ENCODE measurements at places on chromosomes 2 and 18. TPM values are rescaled to one million over a fixed set of nuclear protein-coding genes. Genes with fewer than 3 reads are reported as not detected.

DNA sequence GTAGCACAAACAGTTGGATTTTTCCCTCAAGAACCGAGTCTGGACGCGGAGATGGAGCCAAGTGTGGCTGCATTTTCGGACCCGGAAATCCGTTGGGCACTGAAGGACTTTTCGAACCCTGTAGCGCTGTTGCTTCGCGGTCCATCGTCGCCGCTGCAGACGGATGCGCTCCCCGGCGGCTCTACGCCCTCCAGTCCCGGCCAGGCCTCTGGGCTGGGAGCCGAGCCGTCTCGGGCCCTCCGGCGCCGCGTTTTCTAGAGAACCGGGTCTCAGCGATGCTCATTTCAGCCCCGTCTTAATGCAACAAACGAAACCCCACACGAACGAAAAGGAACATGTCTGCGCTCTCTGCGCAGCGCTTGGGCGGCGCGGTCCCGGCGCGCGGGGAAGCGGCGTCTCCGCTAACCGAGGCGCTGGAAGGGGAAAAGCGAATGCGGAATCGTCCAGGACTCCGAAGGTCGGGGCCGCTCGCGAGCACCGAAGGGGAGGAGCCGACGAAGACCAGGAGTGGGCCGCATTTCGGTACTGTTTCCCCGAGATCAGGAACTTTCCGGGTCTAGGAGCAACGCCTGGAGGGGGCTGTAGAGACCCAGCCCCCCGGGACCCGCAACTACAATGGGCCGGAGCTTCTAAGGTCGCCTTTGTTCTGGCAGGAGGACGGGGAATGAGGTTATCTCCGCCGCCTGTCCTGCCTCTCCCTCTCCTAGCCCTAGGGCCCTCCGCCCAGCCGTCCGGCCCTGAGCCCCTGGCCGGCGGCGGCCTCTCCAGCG lies 3.2 kb downstream of the EMX1 start:
- DNase-seq = peak; percentile 43

The HNRNPA3 gene
- 292 TPM for total RNA-seq

GRCh38 chr2:24863641-24864040 lies 56.4 kb downstream of the ADCY3 start:
- DNase-seq = no peak

- no peak for DNase-seq
These were observed 51.9 kb downstream of the SLC16A14 start for GRCh38 chr2:230016844-230017243.

The NAT8 gene
- total RNA-seq = not detected

GRCh38 chr2:203596183-203596582 lies 61.1 kb upstream of the RAPH1 start:
- DNase-seq = no peak

The PLB1 gene
- total RNA-seq = 0.50 TPM

DNA sequence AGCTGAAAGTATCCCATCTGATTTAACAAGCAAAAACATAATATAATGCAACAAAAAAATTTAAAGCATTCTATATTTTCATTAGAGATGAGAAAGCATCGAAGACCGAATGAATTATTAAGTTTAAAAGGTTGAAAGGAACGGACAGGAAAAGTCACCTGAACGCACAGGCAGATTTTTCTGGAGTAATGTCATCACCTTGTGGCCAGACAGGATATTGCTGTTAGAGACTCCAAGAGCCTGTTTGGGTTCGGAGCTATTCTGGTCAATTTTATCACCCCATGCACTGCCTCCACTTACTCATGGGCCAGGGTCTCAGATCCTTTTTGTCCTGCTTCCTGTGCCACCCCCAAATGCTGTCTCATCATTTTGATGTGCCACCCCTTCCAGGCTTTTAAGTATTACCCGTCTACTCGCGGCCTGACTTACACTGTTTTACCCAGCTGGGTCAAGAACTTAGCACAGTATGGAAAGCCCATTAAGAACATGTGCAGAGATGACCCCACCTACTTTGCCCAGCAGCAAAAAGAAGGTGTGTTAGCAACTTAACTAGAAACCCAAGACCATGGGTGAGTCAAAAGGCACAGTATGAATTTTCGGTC lies 27.3 kb downstream of the GKN2 start:
- DNase-seq = peak; percentile 67

DNA sequence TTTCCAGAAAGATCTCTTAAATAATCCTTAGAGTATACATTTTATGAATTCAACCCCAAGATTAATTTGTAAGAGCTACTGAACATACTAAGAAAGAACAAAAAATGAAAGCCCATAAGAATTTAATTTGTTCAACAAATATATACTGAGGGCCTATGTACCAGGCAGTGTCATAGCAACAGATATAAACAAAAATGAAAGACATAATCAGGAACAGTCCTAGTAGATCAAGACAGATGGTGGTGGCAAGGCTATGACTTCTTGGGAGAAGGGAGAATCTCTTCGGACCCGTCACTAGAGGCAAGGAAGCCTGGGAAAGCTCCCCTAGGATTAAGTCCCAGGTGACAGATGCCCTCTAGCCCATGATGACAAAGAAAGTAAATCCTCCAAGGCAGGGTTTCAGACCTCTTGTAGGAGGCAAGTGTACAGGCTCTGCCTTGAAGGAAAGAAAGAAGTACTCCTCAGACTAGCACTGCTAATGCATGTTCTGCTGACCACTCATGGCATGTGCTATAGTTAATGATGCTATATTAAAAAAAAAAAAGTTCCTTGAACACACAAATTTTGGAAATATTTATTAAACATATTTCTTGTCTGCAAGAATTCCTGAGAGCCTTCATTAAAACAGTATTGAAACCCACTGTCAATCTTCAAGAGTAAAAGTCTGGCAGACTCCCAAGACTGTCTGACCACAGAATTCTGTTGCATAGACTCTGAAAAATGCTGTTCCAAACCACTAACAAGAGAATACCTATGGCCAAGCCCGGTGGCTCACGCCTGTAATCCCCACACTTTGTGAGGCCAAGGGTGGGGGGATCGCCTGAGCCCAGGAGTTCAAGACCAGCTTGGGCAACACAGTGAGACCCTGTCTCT lies 31.5 kb downstream of the NOL10 start:
- DNase-seq = no peak
